ENCODE measurements at places on chromosomes 16 and 17.
A peak's percentile ranks its signal among the peaks of the same experiment; 100 is the strongest.

GRCh38 chr16:15810411-15810810 is 46.4 kb downstream of the MYH11 start:
- peak; percentile 75 for DNase-seq

- DNase-seq: peak; percentile 25
Measured at GRCh38 chr17:332558-333322, 19.9 kb downstream of the RPH3AL start.

- peak; percentile 63 for DNase-seq
Measured at GRCh38 chr16:67537270-67537635, 8.6 kb downstream of the RIPOR1 start.

- DNase-seq: no peak
Measured at GRCh38 chr16:67456391-67457081, 24.4 kb downstream of the ATP6V0D1 start.

DNA sequence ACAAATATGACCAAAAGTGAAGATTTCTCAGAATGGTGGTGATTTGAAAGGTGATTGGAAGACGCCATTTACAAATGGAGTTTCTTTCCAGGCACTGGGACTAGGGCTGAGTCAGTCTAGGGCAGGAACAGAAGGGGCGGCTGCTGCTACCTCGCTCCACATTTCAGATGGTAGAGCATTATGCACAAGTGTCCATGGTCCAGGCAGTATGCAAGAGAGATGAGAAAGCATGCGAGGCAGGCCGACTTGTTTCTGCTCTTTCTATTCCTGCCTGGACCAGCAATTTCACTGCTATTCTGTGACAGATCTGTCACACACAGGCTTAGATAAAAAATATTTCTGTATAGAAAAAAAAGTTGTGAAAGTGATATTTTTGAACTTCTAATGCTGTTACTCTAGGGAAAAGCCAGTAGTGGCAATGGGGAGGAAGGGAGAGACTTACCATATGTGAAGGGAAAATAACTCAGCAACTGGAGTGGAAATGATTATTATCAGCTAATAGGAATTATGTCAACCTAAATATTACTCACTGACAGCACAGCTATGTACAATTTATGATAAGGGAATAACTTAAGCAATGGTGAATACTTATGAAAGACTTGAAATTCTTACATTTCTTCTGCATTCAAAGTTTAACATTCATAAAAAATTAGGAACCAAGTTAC is 134.7 kb upstream of the NETO2 start:
- no peak for DNase-seq

DNA sequence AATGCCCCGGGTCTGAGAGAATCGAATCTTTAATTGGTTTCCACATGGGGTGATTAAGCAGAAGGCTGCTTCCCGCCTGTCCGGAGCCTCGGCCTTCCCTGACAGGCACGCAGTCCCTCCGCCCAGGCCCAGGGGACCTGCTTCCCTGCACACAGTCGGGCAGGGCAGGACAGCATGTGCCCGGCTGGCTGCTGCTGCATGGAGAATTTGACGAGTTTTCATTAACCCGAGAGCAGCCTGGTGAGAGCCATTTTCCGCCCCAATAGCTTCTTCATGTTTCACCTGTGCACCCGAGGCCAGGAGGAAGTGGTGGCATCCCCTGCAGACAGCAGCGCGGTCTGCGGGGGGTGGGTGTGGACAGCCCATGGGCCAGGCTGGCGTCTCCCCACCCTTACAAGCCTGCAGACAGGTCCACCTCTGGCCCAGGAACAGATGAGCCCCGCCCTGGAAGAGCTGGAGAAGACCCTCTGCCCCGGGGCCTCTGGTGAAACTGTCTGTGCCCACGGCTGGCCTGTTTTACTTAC is 67.0 kb downstream of the KLHDC4 start:
- DNase-seq: no peak

DNA sequence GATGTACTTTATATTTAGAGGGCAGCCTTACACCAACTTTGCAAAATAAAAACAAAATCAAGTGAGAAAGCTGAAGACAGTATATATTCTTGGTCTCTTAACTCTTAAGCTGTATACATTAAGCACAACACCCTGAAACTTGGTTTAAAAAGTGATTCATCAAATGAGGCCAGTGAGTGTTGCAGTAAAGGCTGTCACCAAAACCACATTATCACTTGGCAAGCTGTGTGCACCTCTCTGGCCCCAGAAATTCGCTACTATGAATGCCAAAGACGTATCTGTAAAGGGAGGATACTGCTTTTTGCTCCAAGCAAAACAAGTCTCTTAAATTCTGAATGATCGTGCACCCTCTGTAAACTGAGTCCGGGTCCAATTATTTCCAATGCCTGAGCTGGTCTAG is 163.9 kb downstream of the ZFHX3 start:
- peak; percentile 62 for DNase-seq

DNA sequence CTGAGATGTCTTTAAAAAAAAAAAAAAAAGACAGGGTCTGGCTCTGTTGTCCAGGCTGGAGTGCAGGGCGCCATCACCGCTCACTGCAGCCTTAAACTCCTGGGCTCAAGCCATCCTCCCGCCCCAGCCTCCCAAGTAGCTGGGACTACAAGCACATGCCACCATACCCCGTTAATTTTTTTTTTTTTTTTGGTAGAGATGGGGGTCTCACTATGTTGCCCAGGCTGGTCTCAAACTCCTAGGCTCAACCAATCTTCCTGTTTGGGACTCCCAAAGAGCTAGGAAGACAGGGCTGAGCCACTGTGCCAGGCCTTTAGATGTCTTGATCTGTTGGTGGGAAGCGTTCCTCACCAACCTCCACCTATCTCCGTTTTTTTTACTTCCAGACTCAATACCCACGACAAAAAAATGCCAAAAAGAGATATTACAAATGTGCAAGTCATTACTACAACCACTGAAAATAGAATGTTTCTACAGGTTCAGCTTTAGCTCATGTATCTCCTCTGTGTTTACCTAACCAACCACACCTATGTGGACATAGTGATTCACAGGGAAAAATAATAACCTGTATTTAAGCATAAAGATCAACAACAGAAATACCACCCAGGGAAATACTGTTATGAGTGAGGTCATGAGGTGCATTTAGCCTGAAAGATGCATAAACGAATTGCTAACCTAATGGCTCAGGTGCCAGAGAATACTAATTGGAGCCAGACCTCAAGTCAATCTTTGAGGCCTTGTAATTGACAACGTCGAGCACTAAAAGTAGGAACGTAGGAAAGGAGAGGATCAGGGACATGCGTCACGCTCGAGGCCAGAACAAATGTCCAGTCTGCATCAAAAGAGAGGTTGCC is 22.6 kb downstream of the NACA2 start:
- DNase-seq: no peak

DNA sequence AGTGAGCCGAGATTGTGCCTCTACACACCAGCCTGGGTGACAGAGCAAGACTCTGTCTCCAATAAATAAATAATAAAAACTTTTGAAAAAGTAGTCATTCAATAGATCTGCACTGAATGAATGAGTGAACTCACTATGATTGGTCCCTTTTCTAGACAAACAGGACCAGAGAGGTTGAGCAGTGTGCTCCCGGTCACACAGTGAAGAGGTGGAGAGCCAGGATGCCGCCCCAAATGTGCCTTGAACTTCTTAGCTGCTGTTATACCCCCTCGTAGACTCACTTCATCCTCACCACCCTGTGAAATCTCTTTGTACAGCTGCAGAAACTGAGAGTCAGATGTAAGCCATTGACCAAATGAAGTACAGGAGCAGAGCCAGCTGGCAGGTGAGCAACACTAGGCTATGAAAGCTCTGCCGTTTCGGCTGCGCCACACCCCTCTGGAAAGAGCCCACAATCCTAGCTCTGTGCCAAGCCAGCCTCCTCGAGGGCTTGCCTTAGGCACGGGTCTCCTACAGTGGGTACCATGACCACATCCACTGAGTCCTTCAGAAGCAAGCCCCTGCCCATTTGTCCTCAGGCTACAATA is 7.8 kb upstream of the KIAA0513 start:
- no peak for DNase-seq

- DNase-seq: peak; percentile 52
Measured at GRCh38 chr17:79741751-79742588, 11.2 kb downstream of the ENPP7 start.

- DNase-seq: no peak
Measured at GRCh38 chr17:8598913-8599312, 31.6 kb downstream of the MYH10 start.

- no peak for DNase-seq
Measured at GRCh38 chr16:67803894-67804293, 2.5 kb downstream of the RANBP10 start.
